Left ventricle myocardium superior (tissue), 1 donor: ENCODE measurements at places on chromosomes 12 and 14.

- no peak for DNase-seq
Observed at GRCh38 chr14:93049867-93050331, 65.8 kb downstream of the ITPK1 start.

- DNase-seq: no peak
Observed at GRCh38 chr12:121873216-121873569, 14.5 kb upstream of the HPD start.

- no peak for DNase-seq
Observed at GRCh38 chr12:100692502-100692901, 102.1 kb upstream of the ANO4 start.

DNA sequence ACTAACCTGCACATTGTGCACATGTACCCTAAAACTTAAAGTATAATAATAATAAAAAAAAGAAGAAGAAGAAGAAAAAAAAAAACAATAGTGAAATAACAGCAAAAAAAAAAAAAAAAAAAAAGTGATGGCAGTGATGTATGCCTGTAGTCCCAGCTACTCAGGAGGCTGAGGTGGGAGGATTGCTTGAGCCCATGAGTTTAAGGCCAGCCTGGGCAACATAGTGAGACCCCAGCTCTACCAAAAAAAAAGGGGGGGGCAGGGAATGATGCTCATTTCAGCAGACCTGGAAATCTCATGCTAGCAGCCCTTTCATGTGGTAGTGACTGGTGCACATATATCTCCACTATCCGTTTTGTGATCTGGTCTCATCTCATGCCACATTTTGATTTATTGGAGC, 20.8 kb downstream of the TRAFD1 start:
- no peak for DNase-seq
